Activated T-helper 2 cell treated with anti-CD3 and anti-CD28 coated beads, Interferon-gamma antibody, Interleukin-2, Interleukin-4, amounts not matched to agents 10 μg/mL and 5 μg/mL and 100 μg/mL, durations not matched to agents 14 hours and 24 hours and 36 hours (primary cell): ENCODE measurements at places on chromosomes 1 and 21. TPM values are rescaled to one million over a fixed set of nuclear protein-coding genes. Genes with fewer than 3 reads are reported as not detected.

GRCh38 chr1:243844186-243844585 lies 5.9 kb downstream of the AKT3 start:
- DNase-seq, result no peak

DNA sequence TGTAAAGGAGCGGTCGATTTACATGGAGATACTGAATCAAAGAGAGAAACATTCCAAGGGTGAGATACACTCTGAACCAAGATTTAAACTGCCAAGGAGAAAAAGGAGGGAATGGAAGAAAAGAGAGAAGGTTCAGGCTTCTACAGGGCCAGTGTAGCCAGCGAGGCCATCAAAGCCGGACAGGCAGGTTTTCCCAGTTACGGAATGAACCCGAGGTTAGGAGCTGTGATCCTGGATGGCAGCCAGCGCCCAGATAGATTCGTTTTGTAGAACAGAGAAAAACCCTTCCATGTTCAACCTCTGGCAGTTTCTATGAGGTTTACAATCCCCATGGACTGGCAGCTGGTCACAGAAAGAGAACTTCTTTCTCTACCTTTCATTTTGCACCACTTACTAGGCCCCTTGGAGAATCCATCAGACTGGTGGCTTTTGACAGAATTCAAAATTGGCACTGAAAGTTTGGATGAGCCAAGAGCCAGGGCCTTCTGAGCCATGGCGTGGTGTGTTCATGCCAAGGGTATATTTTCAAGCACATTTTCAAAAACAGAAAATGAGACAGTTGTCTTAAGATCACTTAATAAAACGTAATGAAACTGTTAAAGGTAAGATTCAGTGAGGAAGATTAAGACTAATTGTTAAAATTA lies 171.5 kb downstream of the RUNX1 start:
- DNase-seq, result no peak

GRCh38 chr1:219050822-219051125 lies 122.9 kb upstream of the LYPLAL1 start:
- DNase-seq, result no peak

DNA sequence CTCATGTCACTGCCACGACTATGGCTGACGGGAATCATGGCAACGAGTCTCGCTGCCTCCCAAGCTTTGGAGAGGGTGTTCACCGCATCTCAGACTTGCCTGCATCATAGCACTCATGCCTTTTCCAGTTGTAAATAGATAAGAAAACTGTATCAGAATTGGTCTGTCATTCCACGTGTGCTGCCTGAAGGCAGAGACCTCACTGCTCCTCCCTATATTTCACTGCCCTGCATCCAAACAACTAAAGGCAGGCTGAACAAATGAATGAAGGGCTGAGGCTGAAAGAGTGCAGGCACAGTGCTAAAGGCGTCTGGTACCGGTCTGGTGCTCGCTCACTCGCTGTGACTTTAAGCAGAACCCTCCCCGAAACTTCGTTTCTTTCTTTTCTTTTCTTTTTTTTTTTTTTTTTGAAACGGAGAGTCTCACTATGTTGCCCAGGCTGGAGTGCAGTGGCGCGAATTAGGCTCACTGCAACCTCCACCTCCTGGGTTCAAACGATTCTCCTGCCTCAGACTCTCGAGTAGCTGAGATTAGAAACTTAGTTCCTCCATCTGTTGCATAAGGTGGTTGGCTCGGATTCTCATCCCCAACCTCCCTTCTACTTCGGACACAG lies 542 bp downstream of the EIF2B3 start:
- no peak for DNase-seq

- no peak for DNase-seq
These were observed 27.1 kb downstream of the MPZL1 start for GRCh38 chr1:167748906-167749305.

- DNase-seq, result no peak
These were observed 33.6 kb downstream of the PLPPR4 start for GRCh38 chr1:99297923-99298322.

GRCh38 chr1:172658871-172659453 lies at the start of gene FASLG:
FASLG (plus strand) TSS chr1:172659103; CDS start chr1:172659202, 99 bp downstream.
- peak; percentile 36 for DNase-seq

GRCh38 chr1:232432313-232432712 lies 197.6 kb downstream of the SIPA1L2 start:
- no peak for DNase-seq

GRCh38 chr1:59892841-59893811 lies 33.4 kb downstream of the CYP2J2 start:
- no peak for DNase-seq

- no peak for DNase-seq
These were observed 132.8 kb downstream of the PTPRC start for GRCh38 chr1:198771563-198772153.

- no peak for DNase-seq
These were observed 66.4 kb downstream of the MARK1 start for GRCh38 chr1:220594356-220594755.

DNA sequence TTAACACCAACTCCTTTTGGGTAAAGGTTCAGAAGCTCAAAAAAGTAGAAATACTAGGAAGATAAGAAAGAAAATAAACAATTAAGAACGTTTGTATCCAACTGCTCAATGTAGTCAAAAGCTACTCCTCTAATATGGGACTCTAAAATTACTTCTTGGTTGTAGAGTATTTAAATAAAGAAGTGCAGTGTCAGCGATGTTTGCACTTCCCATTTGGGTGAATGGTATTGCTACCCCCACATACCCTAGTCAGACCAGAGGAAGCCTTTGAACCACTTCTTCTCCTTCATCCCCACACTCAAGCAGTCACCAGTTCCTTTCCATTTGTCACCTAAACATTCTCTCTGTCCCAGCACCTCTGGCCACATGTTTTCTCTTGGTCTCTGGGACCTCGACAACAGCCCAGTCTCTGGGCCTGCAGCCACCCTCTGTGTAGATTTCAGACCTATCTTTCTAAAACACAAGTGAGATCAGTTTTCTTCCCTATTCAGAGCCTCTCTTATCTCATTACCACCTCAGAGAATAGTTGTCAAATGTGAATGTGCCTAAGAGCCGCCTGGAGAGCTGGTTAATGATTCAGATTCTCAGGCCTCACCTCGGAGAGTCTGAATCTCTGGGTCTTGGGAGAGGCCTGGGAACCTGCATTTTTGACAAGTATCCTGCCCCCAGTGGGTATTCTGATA lies 109.8 kb downstream of the OMA1 start:
- no peak for DNase-seq

DNA sequence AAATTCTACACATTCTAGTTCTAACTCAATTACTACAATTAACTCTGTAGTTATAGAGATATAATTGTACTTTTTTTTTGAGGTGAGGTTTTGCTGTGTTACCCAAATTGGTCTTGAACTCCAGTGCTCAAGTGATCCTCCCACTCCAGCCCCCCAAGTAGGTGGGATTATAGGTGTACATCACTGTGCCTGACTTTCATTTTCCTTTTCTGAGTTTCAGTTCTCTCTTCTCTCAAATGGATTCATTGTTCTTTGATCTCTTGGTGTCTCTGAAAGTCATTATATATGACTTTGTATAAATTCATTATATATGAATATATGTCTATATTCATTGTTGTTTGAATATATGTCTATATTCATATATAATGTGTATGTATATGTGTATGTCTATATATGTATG lies 74.0 kb upstream of the GALNT2 start:
- no peak for DNase-seq

- DNase-seq, result no peak
These were observed 31.6 kb downstream of the LRP8 start for GRCh38 chr1:53296117-53296749.

GPR153 gene
- total RNA-seq, result 1.5 TPM in 2 replicates

ADORA1 gene
- not detected in 2 replicates for total RNA-seq

COL6A1 gene
- total RNA-seq, result 0.23 and 0.37 TPM in 2 replicates

KLF17 gene
- total RNA-seq, result not detected in 2 replicates

CD1C gene
- total RNA-seq, result 0.46 TPM in 1 of 2 replicates, not detected in the other

S100A13 gene
- 3.9 and 4.0 TPM in 2 replicates for total RNA-seq
